ENCODE measurements at places on chromosomes 7 and 10.

DNA sequence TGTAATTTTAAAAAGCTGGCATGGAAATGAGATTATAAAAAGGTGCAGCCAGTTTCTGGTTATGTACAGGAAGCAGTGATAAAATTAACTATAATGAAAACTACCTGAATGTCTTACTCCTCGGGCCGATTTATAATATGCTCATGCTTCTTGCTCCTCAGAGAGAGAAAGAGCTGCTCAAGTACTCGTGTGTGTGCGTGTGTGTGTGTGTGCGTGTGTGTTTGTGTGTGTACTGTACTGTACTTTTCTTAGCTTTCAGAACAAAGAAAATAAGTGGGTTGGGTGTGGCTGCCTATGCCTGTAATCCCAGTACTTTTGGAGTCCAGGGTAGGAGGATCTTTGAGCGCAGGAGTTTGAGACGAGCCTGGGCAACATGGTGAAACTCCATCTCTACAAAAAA lies 96.6 kb upstream of the NMT2 start:
- no peak for DNase-seq

- no peak for DNase-seq
Measured at GRCh38 chr10:85510682-85511081, 855.9 kb downstream of the GRID1 start.

DNA sequence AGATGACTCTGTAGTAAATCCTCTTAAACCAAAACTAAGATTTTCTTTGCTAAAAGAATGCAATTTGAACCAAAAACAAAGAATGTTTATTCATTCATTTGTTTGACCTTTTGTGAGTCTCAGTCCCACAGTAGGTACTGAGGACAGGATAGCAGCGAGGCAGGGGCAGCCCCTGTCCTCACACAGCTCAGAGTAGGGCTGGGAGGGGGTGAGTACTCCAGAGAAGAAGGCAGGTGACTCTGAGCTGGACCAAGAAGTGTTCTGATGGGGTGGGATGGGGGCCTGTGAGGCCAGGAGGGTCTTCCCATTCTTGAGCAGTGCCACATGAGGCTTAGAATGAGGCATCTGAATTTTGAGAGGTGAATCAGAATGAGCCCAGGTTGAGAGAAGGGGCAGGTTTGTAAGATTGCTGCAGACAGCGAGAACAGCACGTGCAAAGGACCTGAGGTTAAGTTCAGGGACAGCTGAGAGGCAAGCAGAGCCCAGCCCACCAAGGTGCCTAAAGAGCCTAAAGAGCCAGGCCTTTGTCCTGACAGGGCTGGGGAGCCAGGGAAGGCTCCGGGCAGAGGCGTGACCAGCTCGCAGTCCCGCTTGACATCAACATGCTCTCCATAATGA lies 56.9 kb upstream of the CHST15 start:
- DNase-seq = no peak

- no peak for DNase-seq
Measured at GRCh38 chr7:144004703-144005102, 4.6 kb downstream of the OR6B1 start.

- DNase-seq = no peak
Measured at GRCh38 chr7:86664486-86664885, 20.8 kb downstream of the GRM3 start.

- no peak for DNase-seq
Measured at GRCh38 chr7:88224601-88225275, 4.9 kb upstream of the SRI start.

GRCh38 chr7:65731562-65732035 lies 141.3 kb upstream of the VKORC1L1 start:
- no peak for DNase-seq

GRCh38 chr10:69172241-69172982 lies 7.6 kb upstream of the SUPV3L1 start:
- DNase-seq = no peak

DNA sequence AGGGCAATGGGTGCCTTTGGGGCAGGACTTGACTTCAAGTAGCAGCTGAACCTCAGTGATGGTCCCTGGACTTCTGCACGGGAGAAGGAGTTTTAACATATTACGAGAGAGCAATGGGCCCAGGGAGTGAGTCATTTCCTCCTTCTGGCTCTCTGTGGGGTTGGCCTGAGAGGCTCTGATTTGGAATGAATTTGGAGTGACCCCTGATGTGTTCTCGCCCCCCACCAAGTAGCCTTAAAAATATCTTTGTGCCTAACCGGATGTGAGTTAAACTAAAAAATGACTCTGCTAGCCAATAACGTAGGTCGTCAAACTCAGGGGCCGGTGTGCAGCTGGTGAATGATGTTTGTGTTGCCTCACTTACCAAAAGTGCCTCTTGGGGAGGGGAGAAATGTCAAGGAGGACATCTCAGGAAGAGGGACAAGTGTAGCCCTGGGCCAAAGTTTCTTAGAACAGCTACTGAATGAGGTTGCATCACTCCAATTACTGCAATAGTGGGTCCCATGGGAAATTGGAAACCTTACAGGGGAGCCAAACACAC lies 656.6 kb downstream of the INHBA start:
- DNase-seq = no peak

DNA sequence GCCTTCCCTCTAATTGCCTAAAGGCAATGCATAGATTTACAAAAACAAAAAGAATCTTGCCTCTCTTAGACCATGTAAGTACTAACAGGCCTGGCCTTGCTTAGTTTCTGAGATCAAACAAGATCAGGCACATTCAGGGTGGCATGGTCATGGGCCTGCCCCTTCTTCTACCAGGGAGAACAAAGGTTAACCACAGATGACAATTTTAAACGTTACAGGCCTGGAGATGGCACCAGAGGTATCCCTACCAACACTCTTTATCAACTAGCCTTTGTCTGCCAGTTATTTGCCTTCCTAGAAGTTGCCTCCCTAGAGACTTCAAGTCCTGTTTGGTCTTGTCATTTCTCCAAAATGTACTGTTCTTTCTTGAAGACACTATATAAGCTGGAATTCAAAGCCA lies 252.6 kb downstream of the DOCK4 start:
- DNase-seq = no peak

DNA sequence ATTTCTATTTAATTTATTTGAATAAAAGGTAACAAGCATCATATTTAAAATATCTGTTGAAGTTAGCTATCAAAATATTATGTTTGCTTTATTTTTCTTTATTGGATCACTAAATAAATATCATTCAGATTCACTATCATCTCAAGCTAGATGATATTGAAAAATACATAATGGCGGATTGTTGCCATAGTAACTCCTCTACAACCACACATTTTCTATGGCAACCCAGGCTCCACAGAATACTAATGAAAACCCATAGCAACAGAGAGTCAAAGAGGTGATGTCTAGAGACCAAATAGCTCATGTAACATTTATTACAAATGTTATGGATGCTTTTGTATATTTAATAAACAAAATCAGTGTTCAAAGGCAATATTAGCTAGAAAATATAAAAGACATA lies 148.9 kb upstream of the CDK1 start:
- no peak for DNase-seq

DNA sequence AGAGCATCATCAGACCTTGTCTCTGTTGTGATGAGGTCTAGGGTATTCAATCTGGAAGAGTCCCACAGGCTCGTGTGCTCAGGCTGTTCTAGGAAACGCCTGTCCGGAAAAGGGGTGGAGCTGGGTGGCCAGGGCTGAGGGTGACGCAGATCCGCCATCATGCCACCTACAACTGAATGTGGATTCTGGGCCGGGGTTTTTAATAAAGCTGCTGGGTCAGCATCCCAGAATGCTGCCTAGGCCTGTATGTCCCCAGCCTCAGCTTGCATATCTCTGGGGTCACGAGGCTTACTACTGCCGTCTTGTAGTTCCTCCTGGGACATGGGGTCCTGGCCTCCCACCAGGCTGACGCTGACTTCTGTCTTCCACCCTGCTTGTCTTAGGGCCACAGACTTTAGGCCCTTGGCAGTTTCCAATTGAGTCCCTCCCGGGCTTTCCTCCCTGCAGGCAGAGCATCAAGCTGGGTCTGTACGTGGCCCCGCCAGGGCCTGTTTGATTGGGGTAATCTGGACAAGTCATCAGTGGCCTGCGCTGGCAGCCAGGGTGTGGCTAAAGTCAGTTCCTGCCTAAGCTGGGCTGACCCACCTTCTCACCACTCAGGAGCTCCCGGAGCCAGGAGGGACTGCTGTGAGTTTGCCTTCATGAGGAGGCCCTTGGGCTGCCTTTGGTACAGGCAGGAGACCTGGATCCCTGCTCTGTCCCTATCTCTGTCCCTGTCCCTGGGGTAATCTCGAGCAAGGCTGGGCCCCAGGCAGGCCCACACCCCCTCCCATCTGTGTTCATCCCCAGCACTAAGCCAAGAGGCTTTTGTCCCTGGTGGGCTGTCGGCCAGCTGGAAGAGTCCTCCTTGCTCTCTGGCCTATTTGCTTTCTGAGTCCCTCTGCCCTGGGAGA lies 79.9 kb downstream of the ZMIZ1 start:
- DNase-seq = peak; percentile 58

DNA sequence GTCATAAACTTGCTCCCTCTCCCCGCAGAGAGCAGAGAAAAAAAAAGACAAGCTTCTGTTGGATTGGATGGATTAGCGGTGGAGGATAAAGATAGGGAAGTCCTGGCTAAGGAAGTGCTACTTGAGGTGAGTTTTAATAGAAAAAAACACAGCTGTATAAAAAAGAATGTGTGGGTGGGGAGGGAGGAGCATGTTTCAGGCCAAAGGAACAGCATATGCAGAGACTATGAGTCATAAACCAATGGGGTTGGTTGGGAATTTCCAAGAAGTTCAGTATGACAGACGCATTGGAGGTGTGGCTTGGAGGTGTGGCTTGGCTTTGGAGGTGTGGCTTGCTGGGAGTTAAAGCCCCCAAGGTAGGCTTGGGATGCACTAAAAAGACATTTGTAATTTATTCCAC lies 103.0 kb upstream of the LSM8 start:
- DNase-seq = no peak

DNA sequence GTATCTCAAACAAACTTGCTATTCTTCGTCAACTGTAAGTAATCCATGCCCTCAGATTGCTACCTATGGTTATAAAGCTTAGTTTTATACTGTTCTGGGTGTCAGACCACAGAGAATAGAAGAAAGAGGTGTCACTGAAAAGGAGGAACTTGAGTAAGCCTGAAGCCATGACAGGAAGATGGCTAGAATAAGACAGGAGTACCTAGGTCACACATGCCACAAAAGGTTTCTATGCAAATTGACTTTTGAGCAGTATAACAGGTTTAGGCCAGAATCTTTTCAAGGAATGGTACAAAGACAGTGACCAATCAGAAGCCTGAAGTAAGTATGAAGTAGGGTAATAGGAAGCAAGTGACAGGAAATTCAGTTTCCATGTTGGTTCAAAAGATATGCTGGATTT lies 23.5 kb downstream of the FBXW4 start:
- DNase-seq = no peak

DNA sequence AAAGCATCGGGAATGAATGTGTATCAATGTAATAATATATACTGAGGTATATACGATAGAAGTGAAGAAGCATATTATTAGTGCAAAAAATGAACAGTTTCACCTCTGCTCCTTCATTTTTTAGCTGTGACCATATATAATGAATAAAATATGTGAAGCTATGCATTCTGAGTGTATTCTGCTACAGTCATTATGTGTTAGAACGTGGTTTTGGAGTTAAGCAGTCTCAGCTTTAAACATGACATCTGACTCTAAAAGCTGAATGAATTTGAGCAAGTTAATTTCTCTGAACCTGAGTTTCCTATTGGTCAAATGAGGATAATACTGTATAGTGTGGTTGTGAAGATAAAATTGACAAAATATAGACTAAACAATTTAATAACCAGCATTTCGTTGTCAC lies 358.1 kb downstream of the SUGCT start:
- no peak for DNase-seq

DNA sequence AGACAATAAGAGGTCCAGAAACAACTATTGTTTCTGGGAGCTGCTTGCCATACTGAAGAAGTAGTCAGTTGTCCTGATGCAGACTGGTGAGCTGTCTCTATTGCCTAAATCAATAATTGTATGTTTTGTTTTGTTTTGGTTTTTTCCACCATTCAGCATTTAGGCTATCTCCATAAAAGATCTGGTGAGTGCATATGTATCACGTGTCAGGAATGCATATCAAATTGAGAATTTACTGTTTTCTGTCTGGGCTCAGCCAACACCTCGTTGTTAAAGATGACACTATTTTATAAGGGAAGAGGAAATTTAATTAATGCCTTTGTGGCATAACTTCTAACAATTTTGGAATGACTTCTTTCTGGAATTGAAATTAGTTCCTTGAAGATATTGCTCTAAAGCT lies 66.2 kb downstream of the SORCS1 start:
- DNase-seq = no peak

DNA sequence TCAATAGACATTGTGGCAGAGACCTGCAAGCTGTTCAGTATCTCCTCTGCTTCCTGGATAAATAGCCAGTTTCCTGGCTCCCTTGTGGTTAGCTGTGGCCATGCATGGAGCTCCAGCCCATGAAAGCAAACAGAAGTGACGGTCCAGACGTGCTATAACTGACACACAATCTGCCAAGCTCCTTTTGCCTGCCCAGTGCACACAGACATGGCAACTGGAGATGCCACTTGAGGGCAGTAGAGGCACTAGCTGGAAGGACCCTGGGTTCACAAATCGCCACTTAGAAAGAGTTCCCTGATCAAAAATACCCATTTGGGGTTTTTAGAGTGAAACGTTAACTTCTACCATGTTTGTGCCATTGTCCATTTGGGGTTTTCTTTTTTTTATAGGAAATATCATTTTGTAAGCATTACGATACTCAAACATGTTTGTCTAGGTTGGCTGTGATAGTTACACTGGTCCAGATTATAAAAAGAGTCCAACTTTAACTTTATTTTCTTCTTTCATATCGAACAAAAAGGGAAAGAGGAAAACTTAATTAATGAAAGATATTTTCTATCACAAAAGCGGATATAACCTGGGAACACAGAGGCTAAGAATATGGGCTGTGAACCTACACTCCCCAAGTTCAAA lies 31.3 kb downstream of the KIN start:
- peak; percentile 43 for DNase-seq

DNA sequence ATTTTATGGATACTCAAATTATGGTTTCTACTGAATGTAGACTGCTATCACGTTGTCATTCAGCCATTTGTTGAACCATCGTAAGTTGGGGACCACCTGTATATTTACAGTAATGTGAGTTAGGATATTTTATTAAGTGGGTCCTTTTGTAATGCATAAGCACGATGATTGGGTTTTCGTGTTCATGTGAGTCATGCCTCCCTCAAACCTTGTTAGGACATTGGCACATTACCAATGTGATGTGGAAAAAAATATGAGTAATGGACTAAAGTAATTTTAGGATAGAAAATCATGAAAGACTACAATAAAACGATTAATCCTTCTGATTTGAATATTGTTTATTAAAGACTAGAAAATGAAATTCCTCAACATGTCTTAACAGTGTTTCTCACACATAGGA lies 8.7 kb downstream of the SMC3 start:
- no peak for DNase-seq
